ENCODE measurements at places on chromosomes 2 and 18.

DNA sequence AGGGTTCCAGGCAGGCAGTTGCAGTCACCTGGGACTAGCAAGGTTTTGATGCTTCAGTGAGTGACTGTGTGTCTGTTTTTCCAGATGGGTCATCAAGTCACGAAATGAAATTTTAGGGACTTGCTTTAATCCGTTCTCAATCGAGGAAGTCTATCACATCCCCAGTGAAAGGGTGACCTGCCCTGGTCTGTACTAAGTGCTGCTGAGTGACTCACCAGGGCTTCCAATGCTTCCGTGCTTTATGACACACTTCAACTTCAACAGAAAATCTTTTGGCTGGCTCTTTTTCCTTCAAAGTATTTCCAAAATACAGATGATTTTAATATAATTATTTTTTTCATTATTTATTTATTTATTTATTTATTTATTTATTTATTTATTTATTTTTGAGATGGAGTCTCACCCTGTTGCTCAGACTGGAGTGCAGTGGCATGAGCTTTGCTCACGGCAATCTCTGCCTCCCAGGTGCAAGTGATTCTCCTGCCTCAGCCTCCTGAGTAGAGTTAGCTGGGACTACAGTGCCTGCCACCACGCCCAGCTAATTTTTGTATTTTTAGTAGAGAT lies 18.4 kb downstream of the TFCP2L1 start:
- DNase-seq, result no peak

- DNase-seq, result no peak
Observed at GRCh38 chr2:180289627-180290026, 282.5 kb upstream of the CWC22 start.

GRCh38 chr18:23918395-23919032 lies 96.0 kb upstream of the TTC39C start:
- DNase-seq, result peak; percentile 40

DNA sequence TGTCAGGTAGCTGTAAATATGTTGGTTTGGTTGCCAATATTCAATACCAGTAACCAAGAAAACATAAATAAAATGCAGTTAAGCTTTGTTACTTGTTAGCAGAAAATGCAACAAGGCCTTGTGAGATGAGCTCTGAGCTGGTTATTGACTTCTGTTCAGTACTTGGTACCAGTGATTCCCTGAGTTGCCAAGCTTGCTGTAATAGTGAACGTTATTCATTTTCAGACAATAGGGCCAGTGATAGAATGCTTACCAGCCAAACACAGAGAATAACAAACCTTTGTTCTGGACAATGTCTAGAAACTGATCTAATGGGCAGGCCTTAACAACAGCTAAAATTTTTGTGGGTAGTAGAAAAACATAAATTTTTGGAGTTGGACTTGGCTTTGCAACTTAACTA lies 29.5 kb downstream of the RASGRP3 start:
- DNase-seq, result no peak

GRCh38 chr2:146602383-146602782 lies 1242.4 kb upstream of the ACVR2A start:
- no peak for DNase-seq

DNA sequence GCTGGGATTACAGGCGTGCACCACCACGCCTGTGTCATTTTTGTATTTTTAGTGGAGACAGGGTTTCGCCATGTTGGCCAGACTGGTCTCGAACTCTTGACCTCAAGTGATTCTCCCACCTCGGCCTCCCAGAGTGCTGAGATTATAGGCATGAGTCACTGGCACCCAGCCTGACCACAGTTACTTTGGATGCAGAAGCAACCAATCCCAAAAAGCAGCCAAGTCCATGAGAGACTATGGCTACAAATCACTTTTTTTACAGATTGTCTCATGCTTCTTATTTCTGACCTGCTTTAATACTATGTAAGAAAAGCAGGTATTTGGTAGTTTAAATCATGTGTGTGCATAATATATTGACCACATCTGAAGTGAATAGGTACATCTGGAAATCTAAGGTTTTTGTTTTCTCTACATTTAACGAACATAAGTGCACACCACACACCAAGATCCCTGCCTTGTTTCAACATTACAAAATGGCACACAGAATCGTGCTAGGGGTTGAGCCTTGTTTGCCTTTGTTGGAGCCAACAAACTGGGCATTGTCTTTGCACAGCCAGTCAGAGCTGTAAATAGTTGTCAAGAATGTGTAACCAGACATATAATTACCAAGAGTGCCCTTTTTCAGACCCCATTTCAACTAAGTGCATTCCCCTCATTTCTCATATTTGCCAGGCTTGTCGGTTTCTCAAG lies 18.3 kb upstream of the MAP4K4 start:
- no peak for DNase-seq
